Hematopoietic multipotent progenitor cell treated with erythropoietin and hydrocortisone succinate and interleukin-3 and kit ligand, for 4 days (in vitro differentiated cells): ENCODE measurements at places on chromosomes 2 and 18.

DNA sequence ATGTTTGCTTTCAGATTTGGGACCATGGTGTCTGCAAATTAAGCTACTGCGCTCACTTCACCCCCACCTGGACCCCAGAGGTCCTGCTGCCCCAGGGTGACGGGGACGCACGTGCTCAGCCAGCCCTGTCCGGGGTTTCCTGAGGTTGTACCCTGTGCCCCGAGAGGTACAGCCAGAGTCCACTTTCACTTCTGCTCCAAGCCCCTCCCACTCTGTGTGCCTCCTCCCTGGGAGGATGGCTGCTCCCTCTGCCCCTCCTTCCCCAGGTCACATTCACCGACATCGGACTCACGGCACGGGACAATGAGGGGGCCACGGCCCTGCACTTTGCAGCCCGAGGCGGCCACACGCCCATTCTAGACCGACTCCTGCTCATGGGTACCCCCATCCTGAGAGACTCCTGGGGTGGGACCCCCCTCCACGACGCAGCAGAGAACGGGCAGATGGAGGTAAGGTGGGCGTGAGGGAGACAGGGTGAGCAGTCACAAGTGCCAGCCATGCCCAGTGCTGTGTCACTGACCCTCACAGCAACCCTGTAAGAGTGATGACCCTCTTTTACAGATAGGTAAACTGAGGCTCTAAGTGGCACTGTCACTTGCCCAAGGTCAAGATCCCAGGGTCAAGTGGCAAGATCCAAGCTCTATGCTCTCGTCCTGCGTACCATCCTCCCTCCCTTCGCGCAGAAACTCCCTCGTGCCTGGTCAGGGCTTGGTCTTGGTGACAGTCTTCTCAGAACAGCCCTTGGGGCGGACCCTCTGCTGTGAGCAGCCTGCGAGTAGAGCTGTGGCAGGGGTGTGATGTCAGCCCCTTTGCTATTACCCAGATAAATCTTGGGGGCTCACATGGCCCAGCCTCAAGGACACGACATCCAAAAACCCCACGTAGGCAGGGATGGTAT, 7.6 kb downstream of the ESPNL start:
- DNase-seq, result no peak

- DNase-seq, result no peak
These were observed 258.9 kb upstream of the TNP1 start for GRCh38 chr2:217118559-217119284.

GRCh38 chr2:656676-657075, 20.5 kb downstream of the TMEM18 start:
- DNase-seq, result peak; percentile 79

GRCh38 chr2:48530033-48530811, at the start of gene STON1:
STON1 (plus strand) TSS chr2:48530154; CDS start chr2:48580634, 50,480 bp downstream.
- peak; percentile 50 for DNase-seq

DNA sequence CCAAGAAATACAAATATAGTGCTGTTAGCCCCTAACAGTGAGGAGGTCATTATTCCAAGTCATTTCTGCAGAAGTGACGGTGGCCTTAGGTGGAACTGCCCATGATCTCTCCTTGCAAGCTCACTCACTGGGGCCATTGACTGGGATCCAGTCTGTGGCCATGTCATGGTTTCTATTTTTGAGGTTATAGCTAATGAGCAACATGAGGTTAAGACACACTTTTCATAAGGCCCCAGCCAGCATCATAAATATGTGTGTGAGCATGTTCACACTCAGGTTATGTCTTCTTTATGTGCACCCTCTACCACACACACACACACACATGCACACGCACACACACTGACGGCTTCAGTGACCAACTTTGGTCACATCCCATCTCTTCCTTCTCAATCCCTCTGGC, 484 bp downstream of the AFF3 start:
- no peak for DNase-seq

DNA sequence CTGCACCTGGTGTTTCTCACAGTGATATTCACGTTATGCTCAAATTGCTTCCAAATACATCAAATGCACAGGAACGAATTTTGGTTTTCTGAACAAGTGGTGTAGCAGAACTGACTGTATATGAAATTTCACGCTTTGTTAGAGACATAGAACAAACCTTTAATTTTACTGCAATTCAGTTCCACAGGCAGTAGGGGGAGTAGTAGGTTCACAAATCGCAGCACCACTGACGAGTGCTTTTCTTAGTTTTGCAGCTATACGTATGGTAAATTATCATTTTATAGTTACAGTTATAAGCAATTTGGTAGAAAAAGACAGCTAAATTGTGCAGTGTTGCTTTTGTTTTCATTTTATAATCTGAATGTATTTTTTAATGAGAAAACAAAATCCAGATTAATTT, 113.3 kb downstream of the KIAA1328 start:
- peak; percentile 69 for DNase-seq

GRCh38 chr18:57416542-57416941, 18.6 kb upstream of the ONECUT2 start:
- DNase-seq, result no peak

- DNase-seq, result no peak
These were observed 711 bp upstream of the ATOH8 start for GRCh38 chr2:85753035-85753524.

- DNase-seq, result no peak
These were observed 130.1 kb upstream of the COPS8 start for GRCh38 chr2:236955521-236956030.

DNA sequence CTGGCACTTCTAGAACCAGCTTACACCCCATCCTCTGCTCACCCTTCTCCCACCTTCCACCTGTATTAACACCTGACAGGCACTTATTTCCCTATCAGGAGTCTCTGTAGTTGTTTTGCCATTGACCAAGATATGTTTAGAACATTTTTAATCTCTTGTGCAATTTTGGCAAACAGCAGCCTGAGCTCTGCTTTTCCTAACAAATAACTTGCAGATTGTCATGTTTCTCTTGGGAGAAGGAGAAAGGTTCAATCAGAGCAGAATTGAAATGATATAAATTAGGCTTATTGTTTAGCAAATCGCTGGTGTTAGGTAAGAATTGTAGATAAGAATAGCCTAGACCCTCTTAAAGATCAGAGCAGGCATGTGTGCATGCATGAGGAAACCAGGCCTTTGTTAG, 225.5 kb downstream of the PARD3B start:
- no peak for DNase-seq

DNA sequence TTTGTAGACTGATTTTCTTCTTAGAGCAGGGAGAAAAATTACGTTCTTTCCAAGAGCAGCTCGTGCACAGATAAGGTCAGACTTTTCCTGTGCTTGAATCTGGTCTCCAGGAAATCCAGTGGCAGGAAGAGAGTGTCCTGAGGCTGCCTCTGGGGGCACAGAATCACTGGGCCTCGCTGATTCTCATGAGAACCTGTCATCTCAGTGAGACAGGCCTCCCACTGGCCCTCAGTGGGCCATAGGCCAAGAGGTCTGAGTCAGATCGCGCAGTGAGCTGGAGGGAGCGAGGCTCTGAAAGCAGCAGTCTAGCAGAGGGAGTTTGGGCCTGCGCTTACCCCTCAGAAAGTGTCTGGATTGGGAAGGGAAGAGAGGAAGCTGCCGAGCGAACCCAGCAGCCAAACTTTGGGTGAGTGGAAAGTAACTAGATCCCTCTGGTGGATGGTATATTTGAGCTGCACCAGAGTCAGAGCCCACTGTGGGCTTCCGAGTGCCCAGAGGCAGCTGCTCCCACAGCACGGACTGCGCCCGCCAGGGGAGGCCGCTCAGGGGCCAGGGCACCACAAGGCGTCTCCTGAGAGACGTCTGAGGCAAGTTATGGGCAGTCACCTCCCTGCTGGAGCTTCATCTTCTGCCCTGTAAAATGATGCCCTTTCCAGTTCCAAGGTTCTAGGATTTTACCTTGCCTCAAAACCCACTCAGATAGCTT, 8.2 kb downstream of the GDF7 start:
- no peak for DNase-seq

DNA sequence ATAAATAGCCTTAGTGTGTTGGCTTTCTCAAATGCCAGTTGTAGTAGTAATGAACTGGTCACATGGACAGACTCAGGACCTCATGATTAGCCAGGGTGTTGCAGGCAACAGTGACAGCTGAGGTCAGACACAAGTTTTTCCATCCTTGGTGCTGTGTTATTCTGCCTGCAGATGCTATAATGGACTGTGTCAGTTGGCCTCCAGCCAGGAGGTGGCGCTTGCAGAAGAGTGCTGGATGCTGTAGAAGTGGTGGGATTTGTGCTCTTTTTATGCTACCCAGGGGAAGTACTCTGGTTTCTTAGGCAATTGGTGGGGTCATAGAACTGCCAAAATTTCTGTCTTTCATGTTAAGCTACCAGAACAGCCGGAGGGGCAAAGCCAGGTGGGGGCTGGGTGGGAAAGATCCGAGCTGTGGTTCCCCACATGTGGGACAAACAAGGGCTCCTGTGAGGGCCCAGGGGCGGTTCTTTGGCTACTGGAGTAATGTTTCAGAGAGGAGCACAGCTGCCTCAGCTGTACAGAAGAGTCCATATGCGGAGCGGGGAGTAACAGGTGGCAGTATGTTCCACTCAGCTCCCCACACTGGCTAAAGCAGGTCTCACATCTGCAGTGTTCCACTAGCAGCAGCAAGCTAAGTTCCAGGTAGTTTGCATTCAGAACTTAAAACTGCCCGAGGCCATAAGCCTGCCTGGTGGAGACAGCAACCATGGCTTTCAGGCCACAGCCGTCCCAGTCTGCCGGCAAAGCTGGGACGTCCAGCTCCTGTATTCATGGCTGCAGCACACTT, 104.4 kb downstream of the GULP1 start:
- DNase-seq, result peak; percentile 3

DNA sequence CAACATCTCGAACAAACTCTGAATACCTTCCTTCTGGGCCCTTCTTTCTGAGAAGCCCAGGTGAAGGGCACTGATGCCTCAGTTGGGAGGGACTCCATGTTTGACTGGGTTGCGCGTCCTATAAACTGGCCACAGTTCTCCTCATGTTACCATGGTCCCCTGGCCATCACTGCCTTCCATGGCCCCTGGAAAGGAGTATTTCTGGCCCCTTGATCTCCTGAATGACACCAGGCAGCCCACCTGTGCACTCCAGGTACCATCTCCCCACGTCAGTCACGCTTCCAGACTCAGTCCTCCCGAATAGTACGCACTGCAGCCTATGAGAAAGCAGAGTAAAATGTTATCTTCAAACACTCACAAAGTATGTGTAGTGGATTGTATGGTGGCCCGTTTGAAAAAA, 73.9 kb downstream of the ACKR3 start:
- no peak for DNase-seq

- DNase-seq, result no peak
These were observed 523 bp upstream of the ALMS1 start for GRCh38 chr2:73385123-73385503.

- no peak for DNase-seq
These were observed 124.1 kb upstream of the XIRP2 start for GRCh38 chr2:166764216-166764615.

- DNase-seq, result peak; percentile 5
These were observed 41.4 kb upstream of the PARD3B start for GRCh38 chr2:204503869-204504268.

GRCh38 chr2:233117351-233117750, 57.2 kb downstream of the INPP5D start:
- DNase-seq, result no peak

DNA sequence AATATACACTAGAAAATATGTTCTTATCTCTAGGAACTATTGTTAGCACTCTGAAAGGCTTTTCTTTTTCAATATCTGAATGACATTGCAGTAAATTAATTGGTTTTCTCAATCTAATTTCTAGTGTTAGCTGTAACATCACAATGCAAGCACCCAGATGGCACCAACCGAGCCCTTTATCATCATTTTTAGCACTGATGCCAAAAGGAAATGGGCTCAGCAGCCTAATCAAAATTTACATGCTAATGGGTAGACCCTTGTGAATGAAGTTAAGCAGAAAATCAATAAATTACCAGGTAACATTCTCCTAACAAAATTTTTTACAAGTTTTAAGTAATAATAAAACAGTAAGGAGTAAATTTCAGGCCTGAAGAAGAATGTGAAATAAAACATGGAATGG, 53.5 kb upstream of the PGAP1 start:
- no peak for DNase-seq

- DNase-seq, result no peak
These were observed 308.7 kb downstream of the CBLN2 start for GRCh38 chr18:72235422-72235821.

DNA sequence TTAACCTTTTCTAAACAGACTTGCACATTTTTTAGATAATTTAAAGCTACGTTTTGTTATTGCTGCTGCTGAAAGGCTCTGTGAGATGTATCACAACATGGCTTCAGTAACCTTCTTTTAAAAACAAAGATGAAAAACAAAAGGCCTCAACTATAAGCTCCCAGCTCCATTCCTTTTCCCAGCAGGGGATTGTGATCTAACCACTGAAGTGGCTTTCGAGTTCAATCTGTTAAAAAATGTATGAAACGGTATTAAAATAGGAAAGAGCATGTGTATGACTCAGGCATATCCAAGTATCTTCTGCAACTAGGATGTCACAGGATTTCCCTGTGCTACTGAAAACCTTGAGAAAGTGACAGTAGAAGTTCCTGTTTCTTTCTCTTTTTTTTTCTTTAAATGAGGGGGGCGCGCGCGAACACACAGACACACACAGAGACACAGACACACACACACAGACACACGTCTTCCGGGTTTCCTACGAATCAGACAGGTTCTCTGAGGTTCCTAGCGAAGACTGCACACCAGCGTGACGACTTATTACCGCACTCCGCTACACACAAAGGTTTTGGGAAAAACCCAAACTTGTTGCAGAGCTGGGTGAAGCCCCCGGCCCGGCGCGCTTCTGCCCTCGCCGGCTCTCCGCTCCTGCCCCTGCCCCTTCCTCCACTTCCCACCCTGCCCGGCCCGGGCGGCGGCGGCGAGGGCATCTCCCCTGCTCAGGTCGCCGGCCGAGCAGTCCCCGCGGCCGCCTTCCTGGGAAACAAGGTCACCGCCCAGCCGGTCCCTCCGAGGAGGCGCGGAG, 86.8 kb downstream of the RBMS1 start:
- DNase-seq, result peak; percentile 95

DNA sequence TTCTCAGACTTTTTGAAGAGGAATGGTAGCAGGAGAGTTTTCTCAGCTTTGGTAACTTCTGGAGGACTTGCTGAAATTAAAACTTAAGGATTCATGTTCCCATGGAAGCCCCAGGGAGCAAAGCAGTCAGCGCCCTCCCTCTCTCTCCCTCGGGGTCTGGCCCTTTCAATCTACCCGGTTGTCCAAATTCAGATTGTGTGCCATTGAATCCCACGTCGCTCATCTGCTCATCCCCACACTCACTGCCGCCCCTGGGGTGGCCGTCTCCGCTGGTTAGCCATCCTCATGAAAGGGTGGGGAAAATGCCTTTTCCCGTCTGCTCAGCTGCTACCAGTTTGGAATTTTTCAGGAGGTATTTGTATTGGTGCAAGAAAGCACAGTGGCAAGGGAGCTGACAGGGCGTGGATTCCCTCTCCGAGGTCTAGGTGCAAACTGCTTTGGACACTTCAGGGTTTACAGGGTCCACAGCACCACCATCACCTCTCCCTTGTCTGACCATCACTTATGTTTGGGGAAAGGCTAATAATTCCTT, 27.1 kb downstream of the MCFD2 start:
- DNase-seq, result no peak
